ENCODE measurements at places on chromosomes 7 and 10.
A peak's percentile ranks its signal among the peaks of the same experiment; 100 is the strongest.

GRCh38 chr7:44814919-44815318 lies 18.4 kb downstream of the PPIA start:
- no peak for DNase-seq

DNA sequence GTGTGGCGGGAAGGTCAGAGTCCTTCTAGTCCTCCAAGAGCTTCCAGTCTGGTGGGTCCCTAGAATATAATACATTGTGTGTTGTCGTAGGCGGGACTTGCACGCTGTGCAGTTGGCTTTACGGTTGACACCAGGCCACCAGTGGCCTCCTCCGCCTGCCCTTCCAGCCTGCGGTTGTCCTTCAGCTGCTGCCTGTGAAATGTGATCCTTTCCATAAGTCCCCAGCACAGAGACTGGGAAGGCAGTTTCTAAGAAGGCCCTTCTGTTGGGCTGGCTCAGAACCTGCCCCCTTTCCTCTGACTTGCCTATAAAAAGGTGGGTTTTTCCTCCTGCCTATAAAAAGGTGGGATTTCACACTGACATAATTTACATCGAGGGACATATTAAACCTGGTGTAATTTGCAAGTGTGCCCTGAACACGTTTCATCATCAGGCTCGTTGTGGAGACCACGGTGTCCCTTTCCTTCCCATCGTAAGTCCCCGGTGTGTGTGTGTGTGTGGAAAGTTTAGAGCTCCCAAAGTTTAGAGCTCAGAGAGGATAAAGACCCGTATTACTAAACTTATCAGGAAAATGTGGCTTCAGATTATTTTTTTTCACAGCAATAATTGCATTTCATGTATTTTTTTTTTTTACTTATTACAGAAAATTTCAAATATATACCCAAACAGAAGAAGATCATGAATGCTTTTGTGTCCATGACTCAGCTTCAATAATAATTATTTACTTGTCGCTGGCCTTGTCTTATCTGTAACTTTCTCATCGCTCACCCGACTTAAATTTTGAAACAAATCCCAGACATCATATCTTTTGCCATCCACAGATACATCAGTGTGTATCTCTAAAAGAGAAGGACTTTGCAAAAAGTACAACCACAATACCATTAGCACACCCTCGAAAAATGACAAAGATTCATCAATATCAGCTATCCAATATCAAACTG lies 45.1 kb downstream of the CUX1 start:
- DNase-seq, result no peak

DNA sequence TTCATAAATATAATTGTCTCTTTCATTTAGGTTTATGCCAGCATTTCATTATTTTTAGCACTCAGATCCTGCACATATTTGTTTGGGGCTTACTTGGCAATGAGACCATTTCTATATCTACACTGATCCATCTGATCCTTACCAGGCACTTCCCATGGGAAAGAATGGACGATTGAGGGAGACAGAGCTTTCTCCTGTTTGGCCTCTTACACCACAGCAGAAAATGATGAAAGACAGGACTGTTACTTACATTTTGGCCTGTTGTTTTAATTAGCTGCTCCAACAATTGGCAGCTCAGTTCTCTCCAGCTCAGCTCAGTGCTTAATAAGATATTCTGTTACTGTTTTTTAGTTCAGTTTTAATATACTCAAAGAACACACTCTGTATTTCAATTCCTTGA lies 77.6 kb upstream of the RSU1 start:
- no peak for DNase-seq

DNA sequence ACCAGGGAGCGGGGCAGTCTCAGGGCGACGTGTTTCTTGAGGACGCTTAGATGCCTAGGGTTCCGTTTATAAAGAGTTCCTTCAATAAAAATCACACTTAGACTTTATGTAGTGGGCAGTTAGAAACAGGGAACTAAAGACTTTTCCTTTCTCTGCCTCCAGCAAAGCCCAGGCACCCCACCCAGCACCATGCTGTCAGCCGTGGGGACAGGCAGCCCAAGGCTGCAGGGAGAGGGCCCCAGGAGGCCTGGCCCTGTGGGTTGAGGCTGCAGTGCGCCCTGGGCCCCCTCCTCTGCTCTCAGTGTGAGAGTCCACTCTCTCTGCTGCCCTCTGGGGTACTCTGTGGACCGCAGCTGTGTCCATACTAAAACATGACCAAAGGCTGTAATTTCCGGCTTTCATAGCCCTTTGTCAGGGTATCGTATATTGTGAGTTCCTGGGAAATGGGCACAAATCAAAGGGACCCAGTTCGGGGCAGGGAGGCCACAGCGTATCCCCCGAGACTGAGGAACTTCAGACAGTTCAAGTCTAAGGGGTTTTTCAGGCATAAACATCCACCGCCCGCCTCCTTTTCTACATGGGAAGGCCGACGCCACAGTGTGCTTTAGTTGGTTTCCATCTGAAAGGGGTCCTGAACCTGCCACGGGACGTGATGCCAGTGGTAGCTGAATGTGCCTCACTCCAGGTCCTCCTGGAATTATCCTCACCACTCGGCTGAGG lies 59.7 kb downstream of the DNAJB6 start:
- DNase-seq, result no peak

- no peak for DNase-seq
Measured at GRCh38 chr7:106092204-106092603, 19.9 kb downstream of the SYPL1 start.

DNA sequence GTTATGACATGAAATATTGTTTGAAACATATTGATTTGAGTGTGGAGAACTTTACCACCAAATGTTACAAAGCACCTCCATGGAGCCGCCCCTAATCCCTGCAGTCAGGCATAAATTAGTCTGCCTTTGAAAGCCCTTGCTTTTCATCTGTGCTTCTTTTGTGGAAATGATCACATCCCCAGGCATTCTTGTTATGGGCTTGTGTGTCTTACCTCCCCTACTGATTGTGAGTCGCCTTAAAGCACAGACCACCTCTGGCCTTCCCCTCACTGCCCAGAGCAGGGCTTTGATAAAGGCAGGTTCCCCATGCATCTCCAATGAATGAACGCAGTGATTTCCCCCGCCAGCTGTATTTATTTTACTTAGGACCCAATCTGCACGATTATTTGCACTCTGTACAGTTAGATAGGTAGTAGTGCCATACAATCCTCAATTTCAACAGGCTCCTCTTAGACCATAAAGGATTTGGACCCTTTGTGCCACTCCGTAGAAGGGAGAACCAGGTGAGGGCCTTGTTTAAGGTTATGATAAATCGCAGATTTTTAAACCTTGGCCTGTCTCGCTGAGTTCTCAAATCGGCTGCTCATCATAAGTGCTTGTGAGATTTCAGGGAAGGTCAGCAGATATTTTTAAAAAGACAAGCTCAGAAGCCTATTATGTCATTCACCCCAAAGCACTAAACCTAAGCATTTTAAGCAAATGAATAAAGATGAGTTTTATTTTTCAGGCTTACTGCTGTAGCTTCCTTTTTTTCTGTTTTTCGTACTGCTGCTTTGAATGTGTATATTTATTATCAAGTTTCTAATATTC lies 107.8 kb downstream of the CUBN start:
- DNase-seq, result no peak

GRCh38 chr7:16114071-16114470 lies 307.3 kb downstream of the CRPPA start:
- no peak for DNase-seq

- no peak for DNase-seq
Measured at GRCh38 chr10:123427165-123427786, 238.9 kb upstream of the GPR26 start.

- no peak for DNase-seq
Measured at GRCh38 chr10:82463614-82464013, 588.6 kb downstream of the NRG3 start.

DNA sequence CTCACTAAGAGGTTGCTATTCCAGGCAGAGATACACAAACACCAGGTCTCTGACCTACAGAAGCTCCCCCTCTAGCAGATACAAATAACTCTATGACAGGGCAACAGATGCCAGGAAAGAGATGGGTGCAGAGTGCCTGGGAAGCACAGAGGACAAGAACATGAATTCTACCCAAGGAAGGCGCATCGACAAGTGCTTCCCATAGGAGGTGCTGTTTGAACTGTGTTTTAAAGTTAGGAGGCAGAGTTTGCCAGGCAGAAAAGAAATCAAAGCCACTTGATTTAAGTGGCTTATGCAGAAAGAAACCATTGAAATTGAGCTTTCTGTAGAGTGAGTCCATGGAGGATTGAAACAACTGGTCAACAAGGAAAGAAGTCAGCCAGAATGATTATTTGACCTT lies 35.3 kb upstream of the EGR2 start:
- no peak for DNase-seq

DNA sequence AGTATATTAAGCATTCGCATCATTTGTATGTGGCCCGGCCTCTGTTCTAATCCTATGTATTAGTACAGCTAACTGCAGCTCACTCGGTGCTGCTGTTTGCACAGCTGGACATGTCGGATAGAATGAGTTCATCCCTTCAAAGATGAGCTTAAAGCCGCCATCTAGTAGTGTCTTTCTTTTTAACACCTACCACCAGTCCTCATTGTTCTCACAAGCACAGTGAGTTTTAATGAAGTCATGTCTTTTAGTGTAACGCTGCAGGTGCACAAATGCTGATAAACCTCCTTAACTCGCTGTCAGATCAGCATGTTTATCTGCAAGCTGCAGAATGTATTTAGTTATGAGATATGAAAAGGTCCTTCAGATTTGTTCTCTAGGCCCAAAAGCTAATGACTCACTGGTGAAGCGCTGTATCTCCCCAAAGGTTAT lies 247.5 kb downstream of the MTERF1 start:
- DNase-seq, result no peak

GRCh38 chr7:130982160-130982638 lies 248.2 kb upstream of the KLF14 start:
- DNase-seq, result no peak

GRCh38 chr7:47552621-47553020 lies 29.3 kb downstream of the TNS3 start:
- DNase-seq, result no peak

GRCh38 chr10:11521860-11522259 lies 89.6 kb downstream of the USP6NL start:
- DNase-seq, result no peak

GRCh38 chr10:95646160-95646559 lies 10.4 kb downstream of the ALDH18A1 start:
- DNase-seq, result no peak

DNA sequence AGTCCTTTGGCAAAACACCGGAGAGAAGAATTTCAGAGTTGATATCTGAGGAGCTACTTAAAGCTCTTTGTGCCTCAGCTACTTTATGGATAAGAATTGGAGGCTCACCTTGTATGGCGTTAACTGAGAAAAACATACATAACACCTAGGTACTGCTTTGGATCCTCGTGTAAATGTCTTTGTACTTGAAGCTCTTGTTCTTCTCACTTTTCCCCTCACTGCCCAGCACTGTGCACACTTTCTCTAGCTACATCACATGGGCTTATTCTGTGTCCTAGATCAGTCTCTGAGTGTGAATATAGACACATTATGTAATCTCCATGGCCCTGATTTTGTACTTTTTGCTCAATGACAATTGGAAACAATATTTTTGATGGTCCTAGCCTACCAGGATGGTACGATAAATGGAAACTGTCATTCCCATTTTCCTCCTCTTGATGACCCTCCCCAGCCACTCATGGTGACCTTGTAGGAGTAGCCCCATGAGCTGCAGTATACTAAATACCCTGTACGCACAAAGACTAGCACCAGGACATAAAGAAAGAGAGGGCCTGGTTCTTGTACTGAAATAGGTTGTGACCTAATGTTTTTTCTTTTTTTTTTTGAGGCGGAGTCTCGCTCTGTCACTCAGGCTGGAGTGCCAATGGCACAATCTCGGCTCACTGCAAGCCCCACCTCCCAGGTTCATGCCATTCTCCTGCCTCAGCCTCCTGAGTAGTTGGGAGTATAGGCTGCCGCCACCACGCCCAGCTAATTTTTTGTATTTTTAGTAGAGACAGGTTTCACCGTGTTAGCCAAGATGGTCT lies 22.1 kb downstream of the STAMBPL1 start:
- DNase-seq, result no peak

DNA sequence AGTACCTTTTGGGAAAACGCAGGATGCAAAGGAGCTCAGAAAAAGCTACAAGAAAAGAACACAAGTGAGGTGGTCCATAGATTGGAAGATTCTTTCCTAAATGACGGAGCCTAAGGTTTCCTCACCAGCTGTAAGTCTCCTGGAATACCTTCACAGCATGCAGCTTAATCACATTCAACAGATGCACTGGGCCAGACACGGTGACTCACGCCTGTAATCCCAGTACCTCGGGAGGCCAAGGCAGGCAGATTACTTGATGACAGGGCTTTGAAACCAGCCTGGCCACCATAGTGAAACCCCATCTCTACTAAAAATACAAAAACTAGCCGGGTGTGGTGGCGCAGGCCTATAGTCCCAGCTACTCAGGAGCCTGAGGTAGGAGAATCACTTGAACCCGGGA lies 228.7 kb downstream of the FRMD4A start:
- no peak for DNase-seq

DNA sequence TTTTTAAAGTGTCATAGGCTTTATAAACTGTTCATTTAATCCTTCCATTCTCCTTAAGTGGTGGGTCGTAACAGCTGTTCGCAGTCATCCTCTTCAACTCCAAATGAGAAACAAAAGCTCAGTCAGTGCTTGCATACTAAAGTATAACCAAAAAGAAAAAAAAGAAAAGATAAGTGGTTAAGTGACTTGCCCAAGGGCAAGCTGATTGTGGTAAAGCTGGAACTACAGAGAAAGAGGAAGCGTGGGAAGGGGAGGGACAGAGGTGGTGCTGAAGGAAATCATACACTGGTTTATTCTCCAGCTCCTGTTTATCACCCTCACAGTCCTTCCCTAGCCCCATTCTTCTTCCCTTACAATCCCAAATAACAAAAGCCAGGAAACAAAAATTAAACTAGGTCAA lies 29.6 kb downstream of the IDE start:
- peak; percentile 59 for DNase-seq

DNA sequence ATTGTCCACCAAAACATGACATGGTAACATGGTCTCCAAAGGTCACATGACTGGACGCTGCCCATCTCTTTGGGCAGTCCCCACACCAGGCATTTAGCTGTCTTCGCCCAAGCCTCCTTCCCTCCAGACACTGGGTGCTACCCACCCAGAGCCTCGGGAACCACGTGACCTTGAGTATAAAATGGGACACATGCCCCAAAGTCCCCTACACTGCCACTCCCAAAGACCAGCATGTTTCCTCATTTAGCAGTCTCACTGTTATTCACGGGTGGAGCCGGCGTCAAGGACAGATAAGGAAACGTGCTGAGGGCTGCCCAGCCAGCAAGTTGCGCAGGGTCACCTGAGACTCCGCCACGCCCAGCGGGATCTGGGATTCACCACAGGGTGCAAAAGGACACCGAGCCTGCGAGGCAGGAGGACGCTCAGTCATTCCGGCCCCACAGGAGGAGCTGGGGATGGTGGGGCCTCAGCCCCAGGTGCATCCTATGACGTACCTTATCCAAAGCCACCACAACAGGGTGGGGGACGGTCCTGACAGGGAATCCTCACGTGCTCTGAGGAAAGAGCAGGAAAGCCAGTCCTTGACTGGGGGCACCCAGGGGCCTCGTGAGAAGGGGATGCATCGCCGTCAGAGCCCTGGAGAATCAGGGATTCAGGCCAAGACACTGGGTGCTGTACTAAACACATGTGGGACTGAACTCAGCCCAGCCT lies 226.9 kb downstream of the TNS3 start:
- DNase-seq, result no peak
